ENCODE measurements at places on chromosomes 5 and 9.

DNA sequence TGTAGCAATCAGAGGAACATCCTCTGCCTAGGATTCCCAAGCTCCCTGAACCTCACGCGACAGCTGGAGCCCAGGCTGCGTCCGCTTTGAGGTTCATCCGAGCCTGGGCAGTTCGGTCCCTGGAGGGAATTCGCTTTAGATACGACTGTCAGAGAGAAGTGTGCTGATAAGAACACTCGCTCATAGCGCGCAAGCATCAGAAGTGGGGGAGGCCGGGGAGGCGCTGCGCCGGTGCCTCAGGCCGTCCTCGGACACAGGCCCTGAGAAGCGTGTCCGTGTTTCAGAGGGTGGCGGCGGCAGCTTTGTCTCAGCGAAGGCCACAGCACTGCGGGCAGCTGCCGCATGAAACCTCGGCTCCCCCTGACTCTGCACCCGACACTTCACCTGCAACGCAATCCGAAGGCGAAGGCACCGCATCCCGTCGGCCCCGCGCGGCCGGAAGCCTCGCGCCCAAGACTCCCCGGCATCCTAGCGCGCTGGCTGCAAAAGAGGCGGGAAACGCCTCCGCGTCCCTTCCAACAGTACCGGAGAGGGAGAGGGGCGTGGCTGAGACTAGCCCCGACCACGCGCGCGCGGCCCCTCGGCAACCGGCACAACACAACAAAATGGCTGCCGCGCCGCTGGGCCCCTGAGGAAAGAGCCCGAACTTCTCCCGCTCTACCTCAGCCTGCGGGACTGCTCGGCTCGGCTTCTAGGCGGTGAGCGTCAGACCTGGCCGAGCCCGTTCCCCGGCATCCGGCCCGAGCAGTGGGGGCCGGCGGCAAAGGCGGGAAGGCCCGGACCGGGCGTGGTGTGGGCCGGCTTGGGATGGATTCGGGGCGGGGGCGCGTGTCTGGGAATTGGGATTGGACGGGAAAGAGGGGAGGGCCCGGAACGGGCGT lies at the start of gene CNTRL:
Gene CNTRL (plus strand): TSS at position 586 of the 881 bp plus-strand sequence. CDS start 13,372 bp downstream, outside the sequence.
- peak; percentile 96 for DNase-seq

GRCh38 chr9:115220319-115221005 lies 102.5 kb upstream of the TNC start:
- DNase-seq, result peak; percentile 36

DNA sequence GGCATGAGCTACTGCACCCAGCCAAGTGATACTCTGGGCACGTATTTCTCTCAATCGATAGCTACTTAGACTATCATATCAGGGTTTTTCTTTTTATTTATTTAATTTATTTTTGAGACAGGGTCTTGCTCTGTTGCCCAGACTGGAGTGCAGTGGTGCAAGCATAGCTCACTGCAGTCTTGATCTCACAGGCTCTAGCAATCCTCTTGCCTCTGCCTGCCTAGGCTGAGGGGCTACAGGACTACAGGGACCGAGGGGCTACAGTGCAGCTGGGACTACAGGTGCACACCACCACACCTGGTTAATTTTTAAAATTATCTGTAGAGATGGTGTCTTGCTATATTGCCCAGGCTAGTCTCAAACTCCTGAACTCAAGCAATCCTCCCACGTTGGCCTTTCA lies 20.3 kb upstream of the ANKHD1 start:
- no peak for DNase-seq

DNA sequence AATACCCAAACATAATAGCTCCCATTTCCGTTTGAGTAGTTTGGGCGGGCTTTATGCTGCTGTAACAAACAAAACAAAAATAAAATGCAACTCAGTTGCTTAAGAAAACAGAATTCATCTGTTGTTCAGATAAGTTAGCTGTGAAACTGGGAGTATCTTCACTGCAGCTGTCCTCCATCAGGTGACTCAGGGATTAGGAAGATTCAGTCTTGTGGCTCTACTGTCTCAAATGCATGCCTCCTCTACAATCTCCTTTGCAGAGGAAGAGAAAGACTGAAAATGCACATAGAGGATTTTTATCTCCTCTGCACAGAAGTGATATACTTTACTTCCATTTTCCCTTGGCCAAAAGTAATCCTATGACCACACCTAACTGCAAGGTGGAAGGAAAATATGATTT lies 883.7 kb downstream of the PTPRD start:
- no peak for DNase-seq

- DNase-seq, result no peak
Observed at GRCh38 chr5:51386916-51387883, 4.0 kb downstream of the ISL1 start.

DNA sequence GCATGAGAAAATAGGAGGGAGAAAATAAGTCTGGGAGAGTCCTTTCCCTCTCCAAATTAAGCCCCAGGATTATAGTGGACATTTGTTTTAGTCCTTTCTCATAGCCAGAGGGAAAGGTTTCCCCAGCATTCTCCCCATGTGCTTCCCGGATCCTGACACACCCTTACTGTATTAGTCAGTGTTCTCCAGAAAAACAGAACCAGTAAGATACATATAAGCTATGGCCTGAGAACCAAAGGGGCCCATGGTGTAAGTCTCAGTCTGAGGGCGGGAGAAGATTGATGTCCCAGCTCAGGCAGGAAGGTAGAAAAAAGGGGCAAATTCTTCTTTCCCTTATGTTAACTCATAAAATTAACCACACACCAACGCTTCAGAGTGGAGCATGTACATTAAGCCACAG lies 25.6 kb upstream of the SPATA31D4 start:
- peak; percentile 67 for DNase-seq

DNA sequence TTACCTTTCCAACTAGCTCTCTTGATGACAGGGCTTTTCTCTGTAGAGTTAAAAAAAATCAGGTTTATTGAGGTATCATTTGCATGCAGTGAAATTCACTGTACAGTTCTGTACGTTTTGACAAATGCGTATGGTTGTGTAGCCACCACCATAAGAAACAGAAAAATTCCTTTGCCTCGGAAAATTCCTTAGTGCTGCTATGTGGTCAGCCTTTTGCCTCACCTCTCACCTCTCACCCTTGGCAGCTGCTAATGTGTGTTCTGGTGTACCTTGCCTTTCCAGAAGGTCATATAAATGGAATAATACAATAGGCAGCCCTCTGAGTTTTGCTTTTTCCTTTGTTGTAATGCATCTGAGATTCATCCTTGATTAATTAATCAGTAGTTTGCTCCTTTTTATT lies 28.4 kb downstream of the PCSK5 start:
- no peak for DNase-seq

DNA sequence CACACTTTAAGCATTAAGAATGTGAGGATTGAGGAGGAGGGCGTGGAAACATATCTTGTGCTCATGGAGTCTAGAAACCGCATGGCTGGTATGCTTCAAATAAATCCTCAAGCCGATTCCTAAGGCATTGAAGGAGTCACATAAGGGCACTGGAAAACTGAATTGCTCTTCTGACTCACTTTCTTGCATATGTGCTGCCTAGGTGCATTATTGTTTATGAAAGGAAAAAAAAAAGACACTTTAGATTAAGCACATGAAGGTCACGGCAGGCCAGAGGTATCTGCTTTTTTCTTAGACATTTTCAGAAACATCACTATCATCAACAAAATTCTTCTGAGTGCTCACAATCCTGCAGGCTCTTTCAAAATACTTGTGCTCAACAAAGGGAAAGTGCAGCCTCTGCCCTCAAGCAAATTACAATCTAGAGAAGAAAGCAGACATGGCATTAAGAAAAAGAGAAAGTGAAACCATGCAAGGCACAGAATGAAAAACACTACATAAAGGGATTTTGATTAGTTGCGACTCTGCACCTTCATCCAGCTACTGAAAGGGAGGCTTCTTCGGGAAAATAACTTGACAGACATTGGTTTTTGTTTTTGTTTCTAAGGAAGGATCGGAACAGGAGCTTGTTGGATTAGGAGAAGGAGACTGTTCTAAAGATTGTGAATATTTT lies 2117.6 kb downstream of the MAT2B start:
- no peak for DNase-seq

- no peak for DNase-seq
Observed at GRCh38 chr5:35229076-35230037, 930 bp downstream of the PRLR start.

DNA sequence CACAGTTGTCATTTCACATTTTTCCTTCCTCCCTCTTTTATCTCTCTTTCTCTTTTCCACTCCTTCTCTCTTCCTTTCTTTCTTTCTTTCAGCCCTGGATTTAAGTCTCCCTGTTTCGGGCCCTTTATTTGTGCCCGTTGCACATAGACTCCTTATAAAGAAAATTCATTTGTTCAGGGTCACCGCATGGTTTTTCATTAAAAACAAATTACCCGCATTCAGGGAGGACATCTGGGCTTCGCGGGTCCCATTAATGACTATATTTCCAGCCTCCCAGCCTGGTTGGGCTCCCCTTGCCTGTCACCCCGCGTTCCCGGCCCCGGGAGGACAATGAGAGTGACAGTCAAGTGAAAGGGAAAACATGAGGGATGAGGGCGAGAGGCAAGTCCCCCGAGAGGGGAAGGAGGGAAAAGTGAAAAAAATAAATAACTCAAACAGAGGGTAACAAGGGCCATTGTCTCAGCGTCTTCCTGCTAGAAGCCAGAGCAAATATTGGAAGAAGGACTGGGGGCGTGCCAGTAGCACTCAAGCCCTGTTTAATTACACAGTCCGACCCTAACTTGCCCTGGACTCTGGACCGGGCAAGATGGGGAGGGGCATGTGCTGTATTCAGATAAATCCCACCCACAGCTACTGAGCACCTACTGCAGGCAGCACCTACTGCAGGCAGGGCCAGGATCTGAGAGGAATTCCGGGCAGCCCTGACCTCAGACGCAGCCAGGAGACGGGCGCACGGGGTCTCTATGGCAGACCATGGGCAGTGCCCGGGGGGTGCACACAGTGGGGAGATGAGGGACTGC lies 166.2 kb downstream of the PAX5 start:
- no peak for DNase-seq

- DNase-seq, result peak; percentile 82
Observed at GRCh38 chr5:180784497-180785097, 18.0 kb downstream of the MGAT1 start.
